Activated naive CD8-positive, alpha-beta T cell treated with anti-CD3 and anti-CD28 coated beads for 36 hours (primary cell): ENCODE measurements at places on chromosomes 11 and 22.

DNA sequence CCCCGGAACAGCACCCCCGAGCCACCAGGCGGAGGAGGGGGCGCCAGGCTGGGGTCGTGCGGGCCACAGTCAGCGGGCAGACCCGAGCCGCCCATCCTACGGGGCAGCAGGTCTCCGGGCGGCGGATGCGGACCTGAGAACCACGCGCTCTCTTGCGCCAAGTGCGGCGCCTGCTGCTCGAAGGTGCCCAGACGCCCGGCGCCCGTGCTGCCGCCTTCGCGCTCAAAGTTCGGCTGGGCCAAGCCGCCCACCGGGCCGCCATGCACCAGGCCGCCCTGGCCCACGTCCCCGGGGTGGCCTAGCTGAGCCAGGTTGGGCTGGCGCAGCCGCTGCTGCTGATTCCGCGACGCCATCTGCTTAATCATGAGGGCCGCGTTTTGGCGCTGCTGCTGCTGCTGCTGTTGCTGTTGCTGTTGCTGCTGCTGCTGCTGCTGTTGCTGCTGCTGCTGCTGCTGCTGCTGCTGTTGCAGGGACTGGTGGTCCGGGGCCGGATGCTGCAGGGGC is 3.0 kb downstream of the MN1 start:
- peaks cover 17% of the 10 kb centered on the region for H3K27me3 ChIP-seq
- no peak for DNase-seq
- H3K4me3 ChIP-seq = no peak overlapping the region
- peaks cover 7% of the 10 kb centered on the region for H3K4me1 ChIP-seq
- H3K27ac ChIP-seq = no peak overlapping the region

DNA sequence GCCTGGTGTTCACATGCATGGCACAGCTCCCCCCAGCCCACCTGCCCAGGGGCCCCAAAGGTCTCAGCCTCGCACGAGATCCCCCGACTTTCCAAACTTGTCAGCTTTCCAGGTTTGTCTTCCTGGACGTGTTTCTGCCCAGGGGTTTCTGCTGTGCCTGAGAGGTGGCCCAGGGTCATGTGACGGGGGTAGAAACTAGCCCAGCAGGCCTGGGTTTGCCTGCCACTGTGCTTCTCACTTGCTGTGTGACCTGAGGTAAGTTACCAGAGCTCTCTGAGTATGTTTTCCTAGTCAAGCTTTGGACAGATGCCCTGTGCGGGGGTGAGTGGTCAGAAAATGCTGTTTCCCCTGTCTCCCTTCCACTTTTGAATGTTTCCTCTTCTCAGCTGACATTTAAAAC is 38.3 kb upstream of the SHISAL1 start:
- H3K27me3 ChIP-seq = peaks cover 42% of the 10 kb centered on the region
- no peak for DNase-seq
- no peak overlapping the region for H3K4me3 ChIP-seq
- H3K36me3 ChIP-seq = no peaks in the 10 kb centered on the region

DNA sequence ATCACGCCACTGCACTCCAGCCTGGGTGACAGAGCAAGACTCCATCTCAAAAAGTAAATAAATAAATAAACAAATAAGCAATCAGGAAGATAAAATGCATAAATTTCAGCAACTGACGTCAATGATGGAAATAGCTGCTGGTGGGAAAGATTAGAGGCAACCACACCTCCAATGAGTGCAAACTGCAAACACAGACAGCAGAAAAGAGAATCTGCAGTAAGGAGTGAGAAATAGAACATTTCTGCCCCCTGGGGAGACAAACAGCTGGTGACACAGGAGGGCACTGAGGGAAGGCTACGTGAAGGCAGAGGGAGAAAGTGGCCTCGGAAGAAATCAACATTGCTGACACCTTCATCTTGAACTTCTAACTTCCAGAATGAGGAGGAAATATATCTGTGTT is 6.5 kb downstream of the PI4KA start:
- H3K27ac ChIP-seq = no peak overlapping the region
- DNase-seq = no peak
- no peaks in the 10 kb centered on the region for H3K36me3 ChIP-seq
- H3K27me3 ChIP-seq = no peaks in the 10 kb centered on the region

DNA sequence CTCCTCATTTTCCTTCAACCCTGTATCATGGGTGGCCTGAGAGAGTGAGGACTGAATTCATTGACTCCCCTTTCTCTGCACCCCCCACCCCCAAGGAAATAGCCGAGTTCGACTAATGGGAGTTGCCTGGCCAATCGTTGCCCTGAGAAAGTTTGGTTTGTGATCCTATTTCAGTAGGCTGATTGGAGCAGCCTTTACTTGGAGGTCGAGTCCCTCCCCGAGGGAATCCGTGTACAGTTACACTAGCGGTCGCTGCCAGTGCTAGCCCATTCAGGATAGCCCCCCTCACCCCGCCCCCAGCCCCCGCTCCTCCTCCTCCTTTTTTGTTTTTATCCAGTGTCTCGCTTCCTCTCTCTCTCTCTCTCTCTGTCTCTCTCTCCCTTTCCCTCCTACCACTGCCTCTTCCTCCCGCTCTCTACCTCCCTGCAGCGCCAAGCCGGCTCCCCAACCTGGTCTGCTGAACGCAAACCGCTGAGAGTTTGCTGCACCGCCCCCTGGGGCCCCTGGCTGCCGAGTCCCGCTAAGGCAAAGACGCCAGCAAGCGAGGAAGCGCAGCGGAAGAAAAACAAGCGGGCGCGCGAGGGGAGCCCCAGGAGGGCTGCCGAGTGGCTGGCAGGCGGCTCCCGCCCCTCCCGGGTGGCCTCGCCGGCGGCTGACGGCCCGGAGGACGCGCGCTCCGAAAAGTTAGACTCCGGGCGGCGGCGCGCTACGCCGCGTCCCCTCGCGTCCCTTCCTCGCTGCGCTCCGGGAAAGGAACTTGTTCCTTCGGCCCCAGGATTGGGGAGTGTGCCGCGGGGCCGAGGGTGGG is at the start of gene GRAMD1B:
Gene GRAMD1B (plus strand): TSS at position 357 of the 808 bp plus-strand sequence. CDS start 524 bp downstream, outside the sequence.
- DNase-seq = peak; percentile 85
- peak within 1 kb of the TSS; percentile 79 for H3K27ac ChIP-seq
- peaks cover 28% of the 10 kb centered on the region for H3K4me1 ChIP-seq
- H3K36me3 ChIP-seq = peaks cover 23% of the 10 kb centered on the region
- peaks cover 5% of the 10 kb centered on the region for H3K27me3 ChIP-seq

- H3K27me3 ChIP-seq = no peaks in the 10 kb centered on the region
- H3K36me3 ChIP-seq = no peaks in the 10 kb centered on the region
- DNase-seq = no peak
Observed at GRCh38 chr11:96798445-96798844, 408.6 kb downstream of the JRKL start.

GRCh38 chr11:13183094-13183825 is 94.3 kb upstream of the BMAL1 start:
- H3K36me3 ChIP-seq = peaks cover 1% of the 10 kb centered on the region
- H3K27me3 ChIP-seq = peaks cover 6% of the 10 kb centered on the region
- H3K4me1 ChIP-seq = peaks cover 3% of the 10 kb centered on the region
- H3K4me3 ChIP-seq = no peak overlapping the region
- no peak for DNase-seq
- H3K27ac ChIP-seq = no peak overlapping the region
